T-helper 17 cell (primary cell): ENCODE measurements at places on chromosomes 2 and 18.

GRCh38 chr2:239322416-239323086 lies 78.3 kb downstream of the HDAC4 start:
- no peak for DNase-seq

GRCh38 chr2:110858135-110858725 lies 125.9 kb downstream of the ACOXL start:
- DNase-seq: no peak

DNA sequence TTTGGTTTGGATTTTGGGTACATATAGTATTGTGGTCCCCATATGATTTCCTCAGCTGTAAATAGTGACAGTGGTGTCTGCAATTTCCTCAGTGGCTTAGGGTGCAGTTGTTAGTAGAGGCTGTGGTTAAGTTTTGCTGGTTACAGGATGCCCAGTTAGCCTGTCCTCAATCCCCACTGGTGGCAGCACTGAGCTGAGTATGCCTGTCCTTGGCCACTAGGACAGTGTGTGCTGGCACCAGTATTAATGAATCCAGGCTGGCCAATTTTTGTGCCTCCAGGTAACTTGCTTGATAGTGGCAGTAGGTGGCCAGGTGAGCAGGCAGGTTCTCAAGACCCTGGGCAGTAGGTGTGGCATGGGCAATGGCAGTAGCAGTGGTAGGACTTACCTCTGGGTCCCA lies 973.1 kb downstream of the TMEM182 start:
- DNase-seq: no peak

- DNase-seq: no peak
These were observed 1.5 kb downstream of the PROM2 start for GRCh38 chr2:95275601-95276243.

DNA sequence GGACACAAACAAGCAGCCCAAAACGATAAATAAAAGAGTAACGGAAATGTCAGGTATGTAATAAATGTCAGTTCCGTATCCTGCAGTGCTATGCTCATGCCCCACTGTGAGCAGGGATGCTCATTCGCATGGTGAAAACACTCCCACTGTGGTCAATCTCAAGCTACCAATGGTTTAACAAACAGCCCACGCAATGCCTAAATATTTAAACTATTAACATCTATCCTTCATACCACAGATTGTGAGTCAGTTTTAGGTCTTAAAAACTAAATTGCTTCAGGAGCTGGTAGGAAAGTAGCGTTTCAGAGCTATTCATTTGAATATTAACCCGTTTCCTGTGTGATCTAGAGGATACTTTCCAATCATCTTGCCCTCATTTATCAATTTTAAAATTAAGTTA lies 207.4 kb downstream of the TCF4 start:
- DNase-seq: no peak

DNA sequence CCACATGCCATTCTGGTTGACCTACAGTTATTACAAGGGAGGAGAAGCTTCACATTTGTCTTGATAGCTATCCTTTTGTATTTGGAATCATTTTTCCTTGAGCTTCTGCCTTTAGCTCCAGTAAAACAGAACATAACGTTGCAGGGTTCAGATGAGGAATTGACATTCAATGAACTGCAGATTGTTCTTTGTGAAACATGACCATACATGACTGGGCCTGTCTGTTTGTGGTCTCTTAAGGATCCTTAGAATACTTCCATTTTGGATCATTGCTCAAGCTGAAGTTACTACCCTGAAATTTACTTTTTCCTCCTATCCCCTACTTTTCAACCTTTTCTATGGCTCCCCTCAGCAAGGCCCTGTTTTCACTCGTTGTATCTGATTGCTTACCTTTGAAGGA lies 1281.7 kb upstream of the CELF4 start:
- DNase-seq: no peak

- DNase-seq: no peak
These were observed 139.9 kb upstream of the EPAS1 start for GRCh38 chr2:46157072-46157965.

DNA sequence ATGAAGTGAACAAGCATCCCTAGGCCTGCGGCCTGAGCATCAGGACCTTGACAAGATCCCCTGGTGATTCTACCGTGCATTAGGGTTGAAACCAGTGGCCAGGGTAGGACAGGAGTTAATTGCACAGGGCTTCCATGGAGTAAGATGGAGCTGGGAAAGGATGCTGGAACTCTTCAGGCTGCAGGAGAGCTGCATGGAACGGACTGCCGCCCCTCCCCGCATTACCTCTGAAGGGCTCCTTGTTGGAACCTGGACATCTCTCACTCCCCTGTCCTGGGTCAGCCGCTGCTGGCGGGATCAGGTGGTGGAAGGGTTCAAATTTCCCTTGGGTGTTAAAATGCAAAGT lies 156.6 kb upstream of the ID2 start:
- DNase-seq: no peak

GRCh38 chr2:142347751-142348150 lies 216.9 kb upstream of the LRP1B start:
- no peak for DNase-seq

DNA sequence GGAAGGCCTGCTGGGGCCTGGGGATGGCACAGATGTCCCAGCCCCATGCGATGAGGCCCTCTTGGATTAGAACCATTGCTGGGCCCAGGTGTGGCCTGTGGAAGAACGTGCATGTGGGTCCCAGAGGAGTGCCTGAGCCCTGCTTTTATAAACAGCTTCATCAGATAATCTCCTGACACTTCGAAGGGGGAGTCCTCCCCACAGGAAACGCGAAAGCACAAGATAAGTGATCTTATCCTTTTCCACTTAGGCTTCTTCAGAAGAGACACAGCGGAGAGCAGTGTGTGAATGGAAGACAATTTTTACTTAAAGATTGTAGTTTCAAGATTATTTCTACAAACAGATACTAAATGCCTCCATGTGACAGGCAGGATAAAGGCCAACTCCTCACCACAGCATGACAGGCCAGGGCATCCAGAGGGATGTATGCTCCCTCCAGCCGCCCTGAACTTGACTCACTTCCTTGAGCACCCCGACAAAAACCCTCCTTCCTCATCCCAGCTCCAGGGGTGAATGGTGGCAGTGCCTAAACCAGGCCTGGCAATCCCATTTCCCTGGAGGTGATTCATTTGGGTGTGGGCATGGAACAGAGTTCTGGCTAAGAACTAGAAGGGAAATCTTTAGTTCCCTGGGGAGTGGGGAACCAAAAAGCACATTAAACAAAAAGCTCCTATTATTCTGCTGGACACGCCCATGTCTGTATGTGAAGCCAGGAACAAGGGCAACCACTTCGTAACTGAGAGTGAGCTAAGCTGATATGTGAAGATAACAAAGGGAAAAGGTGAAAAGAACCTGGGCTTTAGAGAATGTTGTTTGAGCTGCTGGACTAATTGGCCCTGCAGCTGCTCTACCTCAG lies 56.2 kb upstream of the TMEM163 start:
- no peak for DNase-seq
